Urothelium cell line (cell line): ENCODE measurements at places on chromosomes 1 and 21.
A peak's percentile ranks its signal among the peaks of the same experiment; 100 is the strongest.

DNA sequence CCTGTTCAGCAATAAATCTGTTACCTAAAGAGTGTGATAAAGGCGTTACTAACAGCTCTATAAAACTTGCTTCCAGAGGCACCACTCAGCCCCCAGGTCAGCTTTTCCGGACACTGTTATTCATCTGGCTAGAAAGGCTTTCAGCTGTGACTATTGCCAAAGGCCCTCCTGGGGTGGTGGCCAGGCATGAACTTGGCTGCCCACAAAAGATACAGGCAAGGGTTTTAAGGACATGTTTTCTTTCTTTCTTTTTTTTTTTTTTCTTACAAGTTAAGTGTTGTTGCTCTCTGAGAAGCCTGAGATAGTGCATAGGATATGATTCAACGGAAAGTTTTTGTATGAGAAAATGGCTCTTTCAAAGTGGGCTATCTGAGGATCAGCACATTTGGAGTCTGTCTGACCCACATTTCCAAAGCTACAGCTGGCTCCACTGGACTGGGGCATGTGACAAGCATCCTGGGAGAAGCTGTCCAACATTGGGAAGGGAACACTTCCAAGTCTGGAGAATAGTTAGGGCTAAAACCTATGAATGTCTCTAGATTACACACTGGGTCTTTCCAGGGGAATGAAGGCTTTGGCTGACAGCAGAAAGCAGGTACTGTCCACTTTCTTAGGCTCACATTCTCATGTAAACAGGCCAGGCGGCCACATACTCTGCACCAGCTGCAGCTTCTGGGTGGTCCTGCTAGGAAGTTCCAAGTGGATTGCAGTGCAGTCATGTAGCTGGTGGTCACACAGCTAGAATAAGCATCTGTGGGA is 639.7 kb downstream of the LMO4 start:
- DNase-seq = no peak

GRCh38 chr1:101174722-101175121 is 62.1 kb upstream of the S1PR1 start:
- peak; percentile 71 for DNase-seq

DNA sequence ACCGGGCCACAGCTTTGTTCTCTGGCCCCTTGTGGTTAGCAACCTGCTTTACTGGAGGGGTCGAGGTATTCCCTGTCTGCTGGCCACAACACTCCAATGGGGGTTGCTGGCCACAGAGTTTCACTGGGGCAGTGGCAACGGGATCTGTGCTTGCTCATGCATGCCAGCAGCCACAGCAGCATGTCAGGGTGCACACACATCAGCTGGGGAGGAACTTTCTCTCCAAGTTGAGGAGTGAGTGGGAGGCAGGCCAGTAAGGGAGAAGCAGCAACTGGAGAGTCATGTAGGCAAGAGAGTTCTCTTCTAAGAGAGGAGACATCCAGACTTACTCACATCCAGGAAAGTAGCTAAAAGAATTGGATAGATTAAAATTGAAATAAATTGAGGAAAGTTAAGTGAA is 38.0 kb downstream of the SAMD13 start:
- DNase-seq = no peak

DNA sequence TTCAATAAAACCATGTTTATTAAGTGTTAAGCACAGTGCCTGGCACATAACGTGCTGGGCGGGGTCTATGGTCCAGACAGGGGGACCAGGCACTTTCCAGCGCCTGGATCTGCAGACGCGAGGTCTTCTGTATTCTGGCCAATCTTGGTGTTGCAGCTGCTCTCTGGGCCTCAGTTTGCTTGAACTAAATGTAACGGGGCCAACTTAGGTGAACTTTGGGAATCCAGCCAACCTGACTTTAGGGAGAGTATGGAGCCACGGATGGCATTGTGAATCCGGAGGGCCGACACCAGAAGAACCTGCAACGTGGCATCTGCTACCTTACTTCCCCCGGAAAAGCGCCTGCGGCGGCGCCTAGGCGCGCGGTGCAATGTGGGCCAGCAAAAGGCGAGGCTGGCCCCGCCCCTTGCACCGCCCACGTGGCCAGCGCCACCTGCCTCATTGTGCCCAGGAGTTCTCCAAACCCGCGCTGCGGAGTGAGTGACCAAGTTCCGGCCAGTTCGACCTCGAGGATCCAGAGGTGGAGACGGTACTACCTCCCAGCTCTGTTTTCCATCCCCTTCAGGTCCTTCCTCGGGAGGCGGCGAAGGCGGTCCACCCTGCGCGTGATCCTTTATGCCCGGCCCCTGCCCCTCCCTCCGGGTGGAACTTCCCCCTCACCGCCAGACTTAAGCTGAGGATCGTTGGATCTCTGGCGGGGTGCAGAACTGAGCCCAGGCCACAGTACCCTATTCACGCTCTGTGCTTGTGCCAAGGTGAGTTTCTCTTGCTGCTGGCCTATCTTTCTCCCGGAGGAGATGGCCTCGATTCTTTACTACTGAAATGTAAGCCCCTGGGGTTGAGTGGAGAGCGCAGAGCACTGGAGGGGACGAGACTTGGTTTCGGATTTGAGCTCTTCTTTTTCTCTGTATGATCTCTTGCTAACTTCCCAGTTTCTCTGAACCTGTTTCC is at the start of gene AKR1A1:
AKR1A1 (plus strand) TSS at position 426 of the 951 bp plus-strand sequence. CDS start 10,969 bp downstream, outside the sequence.
- DNase-seq = peak; percentile 97

DNA sequence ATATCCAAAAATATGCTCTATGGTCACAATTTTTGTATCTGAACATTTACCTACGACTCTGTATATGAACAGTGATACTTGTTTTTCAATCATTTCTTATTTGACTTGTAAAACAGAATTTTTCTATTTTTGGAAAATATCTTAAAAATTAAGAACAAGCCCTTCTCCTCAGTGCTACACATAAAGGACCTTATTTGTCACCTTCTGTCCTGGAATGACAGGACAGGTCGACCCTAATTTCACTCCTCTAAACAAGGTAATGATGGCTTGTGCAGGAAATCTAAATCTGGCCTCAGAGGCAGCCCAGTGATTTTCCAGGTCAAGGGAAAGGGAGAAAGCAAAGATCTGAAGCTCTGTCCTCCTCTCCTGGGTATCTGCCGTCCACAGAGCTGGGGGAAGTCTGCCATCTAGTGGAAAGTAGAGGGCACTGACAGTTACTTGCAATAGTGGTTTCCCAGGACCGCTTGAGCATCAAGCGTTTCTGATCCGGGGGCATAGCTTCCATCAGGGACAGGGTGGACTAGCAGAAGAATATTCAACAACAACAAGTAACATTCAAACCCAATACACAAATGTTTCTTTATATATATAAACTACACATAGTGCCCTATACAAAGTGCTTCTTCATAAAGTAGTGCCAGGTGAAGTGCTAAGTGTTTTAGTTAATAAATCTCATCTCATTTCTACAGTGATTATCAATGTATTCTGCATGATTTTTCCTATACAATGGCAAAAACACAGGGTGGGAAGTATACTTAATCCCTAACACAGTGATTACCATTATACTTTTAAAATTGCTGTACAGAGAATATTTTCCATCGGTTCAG is 74.6 kb downstream of the SLC25A24 start:
- peak; percentile 76 for DNase-seq

- DNase-seq = no peak
Observed at GRCh38 chr1:67192902-67193301, 26.6 kb downstream of the IL23R start.

- no peak for DNase-seq
Observed at GRCh38 chr1:243435836-243436235, 180.0 kb downstream of the SDCCAG8 start.

- no peak for DNase-seq
Observed at GRCh38 chr1:51726544-51727225, 109.8 kb downstream of the OSBPL9 start.

DNA sequence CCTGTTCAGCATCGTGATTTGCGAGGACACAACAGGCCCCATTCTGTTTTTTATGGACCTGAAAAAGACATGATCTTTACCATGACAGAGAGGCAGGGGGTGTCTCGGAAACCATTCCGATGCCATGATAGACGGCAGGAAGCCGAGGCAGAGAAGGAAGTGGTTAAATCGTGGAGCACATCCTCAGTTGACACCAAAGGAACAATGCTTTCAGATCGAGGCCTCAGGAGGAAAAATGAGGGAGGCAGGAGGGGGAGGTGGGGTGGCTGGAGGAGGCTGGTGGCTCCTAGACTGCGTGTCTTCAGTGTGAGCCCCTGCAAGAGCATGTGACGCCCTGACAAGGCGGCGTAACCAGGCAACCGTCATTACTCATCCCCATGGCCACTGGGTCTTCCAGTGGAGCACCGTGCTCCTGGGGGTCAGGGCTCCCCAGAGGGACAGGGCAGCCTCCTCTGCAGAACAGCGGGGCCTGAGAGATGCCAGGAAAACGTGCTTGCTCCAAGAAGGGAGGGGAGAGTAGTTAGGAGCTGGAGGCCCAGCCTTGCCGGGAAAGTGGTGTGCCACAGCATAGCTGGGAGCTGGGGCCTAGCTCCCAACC is 172.8 kb upstream of the TMEM51 start:
- DNase-seq = no peak

- peak; percentile 24 for DNase-seq
Observed at GRCh38 chr1:22738522-22738921, 27.9 kb downstream of the EPHB2 start.

GRCh38 chr1:39105061-39105840 is 79.1 kb downstream of the NDUFS5 start:
- peak; percentile 78 for DNase-seq

DNA sequence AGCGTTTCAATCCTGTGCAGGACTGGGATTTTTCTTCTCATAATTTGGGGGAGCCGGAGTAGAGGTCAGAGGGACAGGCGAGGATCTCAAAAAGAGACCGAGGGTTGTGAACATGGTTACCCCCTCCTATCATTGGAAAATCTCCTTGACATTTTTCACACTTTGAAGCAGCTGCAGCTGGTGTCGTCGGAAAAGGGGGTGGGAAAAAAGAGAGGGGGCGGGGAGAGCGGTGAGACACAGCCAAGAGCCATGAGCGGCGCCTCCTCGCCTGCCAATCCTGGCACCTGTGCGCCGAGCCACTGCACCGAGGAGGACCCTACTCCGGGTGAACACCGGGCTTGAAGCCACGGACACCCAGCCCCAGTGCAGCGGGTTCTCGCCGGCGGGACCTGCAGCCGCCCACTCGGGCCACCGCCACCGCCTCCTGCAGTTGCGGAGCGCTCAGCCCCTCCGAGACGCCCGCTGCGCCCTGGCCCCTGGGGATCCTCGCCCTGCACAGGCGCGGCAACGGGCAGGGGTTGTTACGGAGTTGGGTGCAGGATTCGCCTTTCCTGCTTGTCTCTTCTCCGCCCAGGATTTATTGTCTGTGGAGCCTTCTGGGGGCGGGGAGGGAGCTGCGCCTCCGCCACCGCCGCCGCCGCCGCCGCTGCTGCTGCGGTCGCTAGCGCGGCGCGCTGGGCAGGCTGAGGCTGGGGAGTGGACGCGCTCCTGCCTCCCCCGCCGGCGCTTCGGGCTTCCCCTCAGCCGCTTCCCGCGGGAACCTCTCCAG is at the start of gene LRRC7:
LRRC7 (plus strand) TSS at position 271 of the 769 bp plus-strand sequence. CDS start 718 bp downstream, outside the sequence.
- DNase-seq = peak; percentile 55

- no peak for DNase-seq
Observed at GRCh38 chr1:236457775-236458174, 63.7 kb downstream of the EDARADD start.

GRCh38 chr1:45246760-45247159 is 40.4 kb upstream of the ZSWIM5 start:
- peak; percentile 19 for DNase-seq

DNA sequence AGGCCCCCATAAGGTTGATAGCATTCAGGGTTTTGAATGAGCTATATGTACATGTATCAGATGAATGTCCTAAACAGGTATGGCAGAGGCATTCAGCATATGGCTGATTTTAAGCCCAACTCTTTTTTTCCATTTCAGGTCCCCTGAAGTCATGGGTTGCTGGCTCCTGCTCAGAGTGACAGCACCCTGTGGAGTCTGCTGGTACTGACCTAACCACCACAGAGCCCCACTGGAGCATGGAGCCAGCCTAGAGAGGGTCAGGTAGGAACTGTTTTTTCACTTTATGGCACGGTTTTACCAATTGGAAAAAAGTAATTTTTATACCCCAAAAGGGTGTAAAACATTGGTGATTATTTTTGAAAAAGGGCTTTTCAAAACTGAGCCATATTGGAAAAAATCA is 82.5 kb upstream of the MPC2 start:
- DNase-seq = peak; percentile 2

DNA sequence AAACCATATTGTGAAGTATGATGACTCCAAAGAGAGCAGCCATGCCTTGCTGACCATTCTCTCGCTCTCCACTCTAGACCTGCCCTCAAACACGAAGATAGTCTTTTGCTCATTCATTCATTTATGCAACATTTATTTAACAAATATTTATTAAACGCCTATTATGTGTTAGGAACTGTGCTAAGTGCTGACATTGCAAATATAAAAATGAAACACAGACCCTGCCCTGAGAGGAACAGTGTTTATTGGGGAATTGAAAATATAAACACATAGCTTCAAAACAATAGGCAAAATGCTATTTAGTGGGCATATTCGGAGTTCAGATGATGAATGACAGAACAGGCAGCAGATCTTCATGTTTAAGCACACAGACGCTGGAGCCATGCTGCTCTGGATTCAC is 213.6 kb downstream of the NUF2 start:
- no peak for DNase-seq

GRCh38 chr1:35894183-35894582 is 11.2 kb downstream of the AGO1 start:
- DNase-seq = peak; percentile 21

GRCh38 chr21:37082375-37082774 is 9.3 kb downstream of the TTC3 start:
- no peak for DNase-seq

GRCh38 chr1:90721210-90722194 is 4.4 kb upstream of the BARHL2 start:
- DNase-seq = peak; percentile 72

DNA sequence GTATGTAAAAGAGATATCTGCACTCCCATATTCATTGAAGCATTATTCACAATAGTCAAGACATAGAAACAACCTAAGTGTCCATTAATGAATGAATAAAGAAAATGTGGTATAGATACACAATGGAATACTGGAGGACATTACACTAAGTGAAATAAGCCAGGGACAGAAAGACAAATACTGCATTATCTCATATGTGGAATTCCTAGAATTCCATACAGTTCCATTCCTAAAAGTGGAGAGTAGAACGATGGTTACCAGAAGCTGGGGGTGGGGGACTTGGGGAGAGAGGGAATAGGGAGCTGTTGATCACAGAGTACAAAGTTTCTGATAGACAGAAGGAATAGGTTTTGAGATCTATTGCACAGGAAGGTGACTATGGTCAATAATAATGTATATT is 7.4 kb downstream of the TMED5 start:
- DNase-seq = no peak

DNA sequence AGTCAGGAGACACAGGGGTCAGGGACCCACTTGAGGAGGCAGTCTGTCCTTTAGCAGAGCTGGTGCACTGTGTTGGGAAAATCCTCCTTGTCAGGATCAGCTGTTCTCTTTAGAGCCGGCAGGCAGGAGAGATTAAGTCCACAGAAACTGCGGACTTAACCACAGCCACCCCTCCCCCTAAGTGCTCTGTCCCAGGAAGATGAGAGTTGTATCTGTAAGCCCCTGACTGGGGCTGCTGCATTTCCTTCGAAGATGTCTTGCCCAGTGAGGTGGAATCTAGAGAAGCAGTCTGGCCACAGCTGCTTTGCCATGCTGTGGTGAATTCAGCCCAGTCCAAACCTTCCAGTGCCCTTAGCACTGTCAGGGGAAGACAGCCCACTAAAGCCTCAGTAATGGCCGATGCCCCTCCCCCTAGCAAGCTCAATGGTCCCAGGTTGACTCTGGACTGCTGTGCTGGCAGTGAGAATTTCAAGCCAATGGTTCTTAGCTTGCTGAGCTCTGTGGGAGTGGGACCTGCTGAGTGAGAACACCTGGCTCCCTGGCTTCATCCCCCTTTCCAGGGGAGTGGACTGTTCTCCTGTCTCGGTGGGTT is 172.8 kb downstream of the ST6GALNAC3 start:
- DNase-seq = no peak

GRCh38 chr1:157270705-157271274 is 132.6 kb upstream of the ETV3 start:
- no peak for DNase-seq
